ENCODE measurements at places on chromosomes 16 and 17. TPM values are rescaled to one million over a fixed set of nuclear protein-coding genes. Genes with fewer than 3 reads are reported as not detected.
A peak's percentile ranks its signal among the peaks of the same experiment; 100 is the strongest.

The TAC4 gene
- not detected for polyA plus RNA-seq

The SLC38A8 gene
- polyA plus RNA-seq, result not detected

The NUDT7 gene
- polyA plus RNA-seq, result 13.7 TPM

The CEP295NL gene
- 0.15 TPM for polyA plus RNA-seq

The C16orf95 gene
- polyA plus RNA-seq, result 1.3 TPM

The IL34 gene
- polyA plus RNA-seq, result 0.70 TPM

The FA2H gene
- polyA plus RNA-seq, result not detected

The ITGAX gene
- polyA plus RNA-seq, result not detected

The OR1A1 gene
- polyA plus RNA-seq, result not detected

The ARHGAP44 gene
- 0.82 TPM for polyA plus RNA-seq

The ITGAL gene
- polyA plus RNA-seq, result not detected

The SECTM1 gene
- 17.5 TPM for polyA plus RNA-seq

The CES5A gene
- not detected for polyA plus RNA-seq

The XYLT1 gene
- polyA plus RNA-seq, result 13.9 TPM

The TLCD3A gene
- polyA plus RNA-seq, result 38.2 TPM

The MLKL gene
- polyA plus RNA-seq, result 4.8 TPM

The LRRC75A gene
- 1.7 TPM for polyA plus RNA-seq

The RND2 gene
- polyA plus RNA-seq, result 0.54 TPM

The CIBAR2 gene
- 0.10 TPM for polyA plus RNA-seq

The HSF5 gene
- polyA plus RNA-seq, result not detected

The CACNG5 gene
- not detected for polyA plus RNA-seq

The CDH5 gene
- polyA plus RNA-seq, result 0.07 TPM

DNA sequence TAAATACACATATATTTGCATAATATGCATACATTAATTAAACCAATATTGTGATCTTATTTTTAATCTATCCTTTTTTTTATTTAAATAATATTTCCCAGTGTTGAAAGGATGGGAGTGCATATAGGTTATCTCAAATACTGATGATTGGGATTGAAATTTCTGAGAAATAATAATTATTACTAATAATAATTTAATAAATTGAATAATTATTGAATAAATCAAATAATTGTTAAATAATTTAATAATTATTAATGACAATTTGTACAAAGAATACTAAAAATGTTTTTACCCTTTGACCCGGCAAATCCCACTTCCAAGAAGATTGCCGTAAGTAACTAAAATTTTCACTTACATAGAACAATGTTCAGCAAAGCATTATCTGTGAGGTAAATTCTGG lies 148.9 kb downstream of the ZNF18 start:
- DNase-seq, result no peak

DNA sequence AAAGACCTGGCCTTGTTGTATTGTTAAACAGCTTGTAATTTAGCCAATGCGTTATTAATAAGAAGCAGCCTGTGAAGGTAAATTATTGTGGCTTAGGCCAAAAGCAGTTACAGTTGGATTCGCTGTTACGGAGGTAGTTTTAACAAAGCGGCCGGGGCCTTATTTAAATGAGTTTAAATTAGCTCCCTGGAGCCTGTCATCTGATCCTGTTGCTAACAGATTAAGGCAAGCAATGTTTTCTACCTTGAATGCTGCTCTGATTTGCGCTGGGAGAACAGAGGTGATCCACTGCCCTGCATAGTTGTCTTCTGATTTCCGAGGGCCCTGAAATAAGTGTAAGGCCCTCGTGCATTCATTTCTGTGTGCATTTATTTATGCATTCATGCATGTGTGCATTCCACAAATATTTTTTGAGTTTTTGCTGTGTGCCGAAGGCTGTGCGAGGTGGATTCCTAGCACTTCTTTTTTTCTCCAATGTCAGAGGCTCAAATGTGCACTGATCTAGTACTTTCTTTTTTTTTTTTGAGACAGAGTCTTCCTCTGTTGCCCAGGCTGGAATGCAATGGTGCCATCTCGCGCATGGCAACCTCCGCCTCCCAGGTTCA lies 10.9 kb downstream of the SEC14L5 start:
- DNase-seq, result no peak

- no peak for DNase-seq
Observed at GRCh38 chr16:23482778-23483177, 27.5 kb downstream of the GGA2 start.

- no peak for DNase-seq
Observed at GRCh38 chr16:51755039-51755501, 604.0 kb upstream of the SALL1 start.

GRCh38 chr16:70738083-70738977 lies 52.5 kb upstream of the MTSS2 start:
- DNase-seq, result peak; percentile 96

GRCh38 chr17:2854143-2855055 lies 58.2 kb downstream of the RAP1GAP2 start:
- DNase-seq, result peak; percentile 19

DNA sequence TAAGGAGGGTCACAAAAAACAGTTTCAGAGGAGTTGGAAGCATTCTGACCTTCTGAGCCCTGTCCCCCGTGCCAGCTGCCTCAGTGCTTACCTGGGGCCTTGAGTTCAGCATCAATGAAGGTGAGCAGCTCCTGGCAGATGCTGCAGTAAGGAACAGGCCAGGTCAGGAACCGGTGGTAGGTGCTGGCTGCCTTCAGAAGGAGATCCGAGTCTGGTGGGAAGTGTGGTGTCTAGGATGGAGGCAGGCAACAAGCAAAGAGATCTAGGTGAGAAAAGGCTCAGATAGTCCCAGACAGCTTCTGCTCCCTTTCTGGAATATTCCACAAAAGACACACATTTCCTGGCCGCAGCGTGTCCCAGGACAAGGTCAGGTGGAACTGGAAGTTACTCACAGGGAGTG lies 37.2 kb upstream of the PIK3R6 start:
- DNase-seq, result no peak

- peak; percentile 80 for DNase-seq
Observed at GRCh38 chr17:63834431-63835166, 7.1 kb upstream of the FTSJ3 start.

DNA sequence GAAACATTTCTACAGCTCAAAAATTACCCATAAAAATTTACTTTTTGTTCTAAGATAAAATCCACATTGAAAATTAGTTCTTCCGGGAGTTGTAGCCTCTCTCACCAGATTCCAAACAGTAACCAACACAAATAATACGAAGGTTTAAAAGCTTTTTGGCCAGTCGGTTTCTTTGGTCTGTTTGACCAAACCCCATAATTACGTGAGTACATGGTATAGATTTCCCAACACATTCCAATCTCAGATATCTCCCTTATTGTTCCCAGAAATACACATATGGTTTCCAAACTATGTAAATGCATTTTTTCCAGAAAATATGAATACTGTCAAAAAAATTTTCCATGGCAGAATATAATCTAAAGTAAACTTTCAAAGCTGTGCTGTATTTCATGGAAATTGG lies 722.0 kb downstream of the KCNJ2 start:
- DNase-seq, result no peak

DNA sequence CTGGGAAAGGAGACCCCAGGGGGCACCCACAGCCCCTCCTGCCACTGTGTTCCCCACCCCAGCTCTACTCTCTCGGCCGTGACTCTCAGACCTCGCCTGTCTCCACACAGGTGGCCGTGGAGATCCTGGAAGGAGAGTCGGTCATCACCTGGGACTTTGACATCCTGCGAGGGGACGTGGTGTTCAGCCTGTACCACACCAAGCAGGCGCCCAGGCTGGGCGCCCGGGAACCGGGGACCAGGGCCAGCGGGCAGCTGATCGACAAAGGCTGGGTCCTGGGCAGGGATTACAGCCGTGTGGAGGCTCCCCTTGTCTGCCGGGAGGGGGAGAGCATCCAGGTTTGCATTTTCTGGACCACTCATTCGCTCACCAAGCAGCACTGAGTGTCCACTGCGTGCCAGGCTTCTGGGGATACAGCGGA lies 25.4 kb downstream of the NAGPA start:
- no peak for DNase-seq

DNA sequence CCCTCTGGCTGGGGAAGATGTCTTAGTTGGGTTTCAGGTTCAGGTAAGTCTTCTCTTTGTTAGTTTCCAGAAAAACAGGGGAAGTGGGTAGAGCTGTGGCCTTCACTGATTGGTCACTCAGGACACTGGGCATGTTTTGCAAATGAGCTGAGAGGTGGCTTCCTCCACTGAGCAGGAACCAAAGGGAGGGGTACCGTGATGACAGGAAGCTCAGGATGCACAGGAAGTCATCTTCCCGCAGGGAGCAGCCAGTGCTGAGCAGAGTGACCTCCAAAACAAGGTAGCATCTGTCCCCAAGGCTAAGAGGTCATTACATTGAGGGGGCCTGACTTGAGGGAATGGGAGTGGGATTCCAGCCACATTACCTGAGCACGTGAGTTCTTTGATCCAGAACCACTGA lies 5.6 kb downstream of the NT5C start:
- DNase-seq, result no peak

DNA sequence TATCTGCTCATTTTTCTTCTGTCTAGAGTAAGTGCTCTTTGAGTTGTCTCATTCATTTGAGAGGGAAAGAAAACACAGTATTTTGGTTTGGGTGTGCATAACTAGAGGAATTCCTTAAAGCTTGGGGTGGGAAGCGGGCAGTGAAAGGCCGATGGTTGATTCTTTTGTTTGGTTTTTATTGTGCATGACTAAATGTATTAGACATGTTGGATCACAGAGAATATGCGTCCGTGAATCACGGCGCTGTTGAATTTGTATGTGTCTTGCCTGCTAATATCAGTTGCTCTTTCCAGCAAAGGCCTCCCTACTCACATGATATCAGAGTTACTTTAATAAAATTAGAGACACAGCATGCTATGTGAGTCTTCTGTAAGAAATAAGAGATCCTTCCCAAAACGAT lies 180.0 kb downstream of the CHD9NB start:
- peak; percentile 8 for DNase-seq

DNA sequence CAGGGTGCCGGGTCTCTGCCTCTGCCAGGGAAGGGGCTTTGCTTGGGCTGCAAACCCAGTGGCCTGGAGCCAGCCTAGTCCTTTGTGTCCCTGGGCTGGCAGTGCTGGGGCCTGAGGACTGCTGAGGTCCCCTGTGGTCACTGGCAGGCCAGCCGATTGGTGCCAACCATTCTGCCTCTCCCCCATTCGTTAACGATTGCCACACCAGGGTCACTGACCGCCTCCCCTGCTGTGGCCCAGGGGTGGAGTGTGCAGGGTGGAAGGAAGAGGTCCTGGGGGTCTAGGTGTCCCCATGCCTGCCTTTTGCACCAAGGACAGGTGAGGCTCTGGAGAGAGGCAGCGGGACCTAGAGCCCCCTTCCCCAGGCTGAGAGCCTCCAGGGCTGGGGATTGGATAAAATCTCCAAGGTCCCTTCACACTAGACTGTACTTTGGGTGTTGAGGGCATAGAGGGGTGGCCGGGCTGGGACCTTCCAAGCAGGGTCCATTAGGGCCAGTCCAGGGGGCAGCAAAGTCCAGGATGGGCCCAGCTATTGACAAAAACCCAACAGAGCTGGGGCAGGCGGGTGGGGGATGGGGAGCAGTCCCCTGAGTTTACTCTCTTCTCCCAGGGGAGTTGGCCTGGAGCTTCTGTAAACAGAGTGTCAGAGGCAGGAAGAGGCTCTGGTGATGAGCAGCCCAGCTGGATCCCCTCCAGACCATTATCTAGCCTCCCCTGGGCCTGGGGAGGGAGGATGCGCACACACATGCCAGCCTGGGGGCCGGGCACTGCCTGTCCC lies 1.1 kb downstream of the VASN start:
- DNase-seq, result no peak

DNA sequence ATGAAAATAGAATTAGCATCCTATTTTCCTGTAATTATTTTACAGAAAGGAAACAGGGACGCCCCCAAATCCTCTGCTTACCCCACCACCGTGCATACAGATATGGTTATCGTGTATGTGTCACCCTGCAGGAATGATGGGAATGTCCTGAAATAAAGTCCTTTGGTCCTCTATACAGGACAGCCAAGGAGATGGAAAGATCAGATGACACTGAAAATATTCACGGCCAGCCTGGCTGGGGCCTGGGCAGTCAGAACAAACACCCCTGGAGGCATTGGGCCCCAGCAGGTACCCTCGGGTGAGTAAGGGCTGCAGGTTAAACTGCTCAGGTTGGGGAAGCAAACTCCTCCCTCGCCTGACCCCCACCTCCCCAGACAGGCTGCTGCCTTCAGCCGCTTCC lies 368.0 kb downstream of the FOXL1 start:
- DNase-seq, result no peak

DNA sequence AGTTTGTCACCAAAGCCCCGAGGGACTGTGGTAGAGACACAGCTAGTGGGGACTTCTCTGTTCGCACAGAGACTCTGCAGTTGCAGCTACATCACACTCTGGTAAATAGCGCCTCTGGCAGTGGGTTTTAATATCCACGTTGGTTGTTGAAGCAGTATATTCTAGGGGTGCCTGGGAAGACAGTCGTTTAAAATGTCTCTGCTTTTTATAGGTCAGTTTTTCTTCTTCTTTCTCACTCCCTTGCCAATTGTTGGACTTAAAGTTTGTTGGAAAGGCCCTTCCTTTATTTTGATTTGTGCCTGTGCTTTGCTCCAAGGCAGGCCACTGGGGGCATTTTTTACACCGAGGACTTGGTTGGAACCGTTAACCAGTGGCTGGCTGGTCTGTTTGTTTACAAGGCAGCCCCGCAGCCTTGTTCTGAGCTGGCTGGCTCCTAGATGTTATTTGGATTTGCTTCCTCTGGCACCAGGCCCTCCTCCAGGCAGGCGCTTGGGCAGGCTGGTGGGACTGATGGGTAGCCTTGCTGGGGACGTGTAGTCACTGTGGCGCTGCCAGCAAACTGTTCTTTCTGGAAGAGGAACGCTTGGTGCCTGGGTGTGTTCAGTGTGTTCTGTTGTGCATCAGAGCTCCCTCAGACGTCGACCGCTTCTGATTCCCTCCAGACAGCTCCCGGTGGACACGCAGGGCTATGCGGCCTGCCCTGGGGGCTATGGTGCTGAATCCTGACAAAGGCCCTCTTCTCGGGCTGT lies 218.2 kb upstream of the CHMP6 start:
- DNase-seq, result peak; percentile 66

- peak; percentile 17 for DNase-seq
Observed at GRCh38 chr17:5282642-5283217, 646 bp downstream of the RABEP1 start.

- DNase-seq, result peak; percentile 87
Observed at GRCh38 chr16:57039148-57039812, 49.9 kb downstream of the NLRC5 start.

GRCh38 chr16:10619271-10619849 lies 39.0 kb upstream of the EMP2 start:
- peak; percentile 33 for DNase-seq

DNA sequence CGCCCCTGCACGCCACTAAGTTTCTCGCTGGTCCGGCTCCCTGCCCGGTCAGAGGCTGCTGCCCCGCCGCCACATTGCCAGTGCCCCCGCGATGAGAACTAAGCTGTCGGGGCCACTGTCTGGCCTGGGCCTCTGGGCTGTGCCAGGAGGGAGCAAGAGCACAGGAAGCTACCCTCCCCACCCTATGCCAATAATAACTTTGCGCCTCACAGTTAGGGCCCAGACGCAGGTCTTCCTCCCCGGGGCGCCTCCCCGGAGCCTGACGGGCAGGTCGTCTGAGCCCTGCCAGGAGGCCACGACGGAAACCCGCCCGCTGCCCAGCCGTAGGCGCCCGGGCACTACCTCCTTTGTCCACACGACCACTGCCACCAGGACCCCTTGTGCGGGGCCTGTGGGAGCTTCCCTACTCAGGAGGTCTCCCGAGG lies 1.5 kb downstream of the ZFPM1 start:
- DNase-seq, result no peak

GRCh38 chr16:86129541-86129940 lies 230.6 kb downstream of the IRF8 start:
- DNase-seq, result peak; percentile 47
